ENCODE measurements at places on chromosomes 2 and 18. TPM values are rescaled to one million over a fixed set of nuclear protein-coding genes. Genes with fewer than 3 reads are reported as not detected.

GRCh38 chr18:53496028-53496427, 728.4 kb downstream of the MBD2 start:
- H3K4me3 ChIP-seq = no peak overlapping the region
- H3K36me3 ChIP-seq = no peaks in the 10 kb centered on the region
- H3K27me3 ChIP-seq = no peaks in the 10 kb centered on the region
- DNase-seq = no peak
- no peaks in the 10 kb centered on the region for H3K4me1 ChIP-seq

DNA sequence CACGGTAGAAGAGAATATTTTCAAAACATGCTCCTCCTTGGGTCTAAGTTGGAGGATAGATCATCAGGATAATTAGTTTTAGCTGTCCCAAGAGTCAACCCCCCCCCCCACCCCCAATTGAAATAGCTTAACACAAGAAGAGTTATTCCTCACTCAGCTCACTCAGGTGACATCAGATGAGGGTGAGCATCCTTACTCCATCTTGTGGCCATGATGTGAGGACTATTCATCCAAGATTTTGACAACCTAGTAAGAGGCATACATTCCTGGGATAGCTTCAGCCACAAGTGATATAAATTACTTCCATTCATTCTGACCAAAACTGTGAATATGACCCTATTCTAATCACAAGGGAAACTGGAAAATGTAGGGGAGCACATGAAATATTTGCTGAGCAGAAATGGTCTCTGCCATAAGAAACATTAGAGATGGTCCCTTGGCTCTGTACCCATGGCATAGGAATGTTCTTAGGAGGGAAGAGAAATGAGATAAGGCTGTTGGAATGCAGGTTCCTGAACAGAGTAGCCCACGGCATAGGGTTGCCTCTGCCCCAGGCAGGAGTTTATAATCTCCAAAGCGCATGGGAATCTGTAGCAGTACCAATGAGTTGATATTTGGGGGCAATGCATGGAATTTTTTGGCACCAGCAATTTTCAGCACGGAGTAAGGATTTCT, 257.2 kb downstream of the CYRIA start:
- H3K4me3 ChIP-seq = no peak overlapping the region
- no peak overlapping the region for H3K27ac ChIP-seq
- H3K4me1 ChIP-seq = no peaks in the 10 kb centered on the region

RAD51AP2 gene
- not detected for total RNA-seq

ANKRD30BL gene
- not detected for total RNA-seq

GRCh38 chr2:105744909-105745853, at the start of gene NCK2:
Gene NCK2, plus strand, starts transcription at chr2:105744912. Its CDS starts 110,152 bp downstream, at chr2:105855064.
- H3K27me3 ChIP-seq = no peaks in the 10 kb centered on the region
- H3K27ac ChIP-seq = peak within 1 kb of the TSS; percentile 91

All from esophagus muscularis mucosa (tissue), 4 donors.